ENCODE measurements at places on chromosomes 7 and 10.
A peak's percentile ranks its signal among the peaks of the same experiment; 100 is the strongest.

GRCh38 chr10:6036861-6037321 is 25.3 kb downstream of the IL2RA start:
- no peak for DNase-seq

GRCh38 chr10:107341281-107341680 is 176.8 kb upstream of the SORCS1 start:
- DNase-seq, result no peak

DNA sequence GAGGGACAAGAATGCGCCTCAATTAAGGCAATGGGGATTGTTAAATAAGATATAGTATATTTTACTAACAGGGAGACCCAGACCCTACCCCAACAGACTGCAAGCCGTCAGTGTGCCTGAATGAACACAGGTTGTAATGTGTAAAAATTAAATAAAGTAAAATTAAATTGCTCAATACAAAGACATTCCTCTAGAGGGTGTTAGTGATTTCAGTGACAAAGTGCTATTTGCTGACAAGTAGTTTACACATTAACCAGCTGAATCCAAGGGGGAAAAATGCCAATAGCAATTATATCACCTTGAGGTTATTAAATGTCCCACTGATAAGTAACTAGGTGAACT is 110.5 kb downstream of the EBF3 start:
- DNase-seq, result peak; percentile 11

DNA sequence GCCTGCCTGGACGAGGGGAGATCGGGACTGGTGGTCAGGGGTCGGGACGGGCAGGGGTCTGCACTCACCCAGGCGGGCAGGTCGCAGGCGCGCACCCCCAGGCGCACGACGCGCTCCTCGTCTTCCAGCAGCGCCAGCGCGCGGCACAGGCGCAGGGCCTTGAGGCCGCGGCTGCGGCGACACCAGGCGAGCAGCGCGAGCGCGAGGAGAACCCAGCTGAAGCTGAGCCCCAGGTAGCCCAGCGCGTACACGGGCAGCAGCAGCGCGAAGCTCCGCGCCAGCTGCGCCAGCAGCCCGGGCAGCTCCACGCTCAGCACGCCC is 328 bp downstream of the ESYT2 start:
- peak; percentile 77 for DNase-seq

- peak; percentile 75 for DNase-seq
These were observed 44.3 kb upstream of the PDCD4 start for GRCh38 chr10:110827410-110827809.

GRCh38 chr10:78921895-78922294 is 146.9 kb upstream of the ZMIZ1 start:
- no peak for DNase-seq

GRCh38 chr7:123199883-123200282 is at the start of gene SLC13A1:
TSS of gene SLC13A1 (minus strand) at chr7:123199969. CDS start at chr7:123199946, 23 bp downstream.
- no peak for DNase-seq

- no peak for DNase-seq
These were observed 203.1 kb downstream of the TPK1 start for GRCh38 chr7:144632724-144633123.

DNA sequence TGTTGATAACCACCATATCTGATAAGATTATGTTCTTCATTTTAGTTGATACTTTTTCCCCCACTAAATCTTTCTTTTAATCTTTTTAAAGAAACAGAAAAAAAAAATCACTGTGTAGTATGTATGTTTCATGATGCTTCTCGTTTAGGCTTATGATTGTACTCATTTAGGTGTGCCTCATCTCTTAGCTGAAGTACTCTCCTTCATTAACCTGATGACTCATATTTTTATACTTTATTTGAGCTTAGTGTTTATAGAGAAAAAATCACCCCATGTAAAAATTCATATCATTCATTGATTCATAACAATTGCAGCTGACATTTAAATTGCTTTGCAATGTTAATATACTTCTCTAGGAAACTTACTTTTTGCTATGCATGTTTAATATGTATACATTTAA is 158.9 kb downstream of the MLLT10 start:
- DNase-seq, result no peak

GRCh38 chr7:121620206-121620605 is 224.1 kb upstream of the FAM3C start:
- no peak for DNase-seq

GRCh38 chr10:115941361-115941771 is 331.6 kb downstream of the GFRA1 start:
- DNase-seq, result no peak

- DNase-seq, result no peak
These were observed 45.3 kb downstream of the DLD start for GRCh38 chr7:107936312-107936711.

DNA sequence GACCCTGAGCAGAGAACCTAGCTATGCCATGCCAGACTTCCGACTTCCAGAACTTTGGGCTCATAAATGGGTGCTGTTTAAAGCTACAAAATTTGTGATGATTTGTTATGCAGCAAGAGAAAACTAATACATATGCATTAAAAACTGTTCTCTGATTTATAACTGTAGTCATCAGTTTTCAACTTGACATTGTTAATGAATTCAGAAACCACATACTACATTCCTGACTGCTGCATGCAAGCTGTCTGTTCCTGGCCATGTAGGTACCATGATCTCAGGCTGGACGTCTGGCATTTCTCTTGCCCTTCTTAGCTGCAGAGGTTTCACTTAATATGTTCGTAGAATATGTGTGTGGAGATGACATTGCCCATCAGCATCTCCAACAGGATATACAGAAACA is 28.4 kb downstream of the MKX start:
- no peak for DNase-seq

- no peak for DNase-seq
These were observed 8.0 kb downstream of the HGF start for GRCh38 chr7:81761821-81762220.

DNA sequence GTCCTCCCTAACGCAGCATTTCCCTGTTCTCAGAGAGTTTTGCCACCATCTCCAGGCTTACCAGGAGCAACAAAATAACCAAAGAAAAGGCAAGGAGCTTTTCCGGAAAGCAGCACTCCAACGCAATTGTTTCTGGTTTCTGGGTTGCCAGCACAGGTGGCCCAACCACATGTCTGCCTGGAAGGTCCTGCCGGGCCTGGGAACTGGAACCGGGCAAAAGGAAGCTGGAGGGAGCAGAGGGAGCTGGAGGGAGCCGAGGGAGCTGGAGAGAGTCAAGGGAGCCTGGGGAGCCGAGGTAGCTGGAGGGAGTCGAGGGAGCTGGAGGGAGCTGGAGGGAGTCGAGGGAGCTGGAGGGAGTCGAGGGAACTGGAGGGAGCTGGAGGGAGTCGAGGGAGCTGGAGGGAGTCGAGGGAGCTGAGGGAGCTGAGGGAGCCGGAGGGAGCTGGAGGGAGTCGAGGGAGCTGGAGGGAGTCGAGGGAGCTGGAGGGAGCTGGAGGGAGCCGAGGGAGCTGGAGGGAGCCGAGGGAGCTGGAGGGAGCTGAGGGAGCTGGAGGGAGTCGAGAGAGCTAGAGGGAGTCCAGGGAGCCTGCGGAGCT is 54.6 kb downstream of the STK32C start:
- DNase-seq, result no peak

DNA sequence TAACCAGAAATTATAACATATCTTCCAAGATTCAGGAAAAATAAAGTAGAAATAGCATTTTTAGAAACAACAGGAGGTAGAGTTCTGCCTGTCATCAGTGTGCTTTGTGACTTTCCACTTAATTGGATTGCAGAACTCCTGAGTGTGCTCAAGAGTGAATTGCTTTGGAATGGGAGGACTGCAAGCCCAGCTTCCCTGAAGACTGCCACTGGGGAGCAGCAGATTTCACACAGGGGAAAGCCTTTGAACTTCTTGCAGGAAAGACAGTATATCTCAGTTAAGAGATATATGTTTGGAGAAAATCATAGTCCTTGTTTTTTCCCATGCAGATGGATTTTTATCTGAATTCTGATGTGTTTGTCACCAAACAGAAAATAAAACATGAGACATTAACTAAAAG is 124.5 kb downstream of the TMEM168 start:
- peak; percentile 18 for DNase-seq

GRCh38 chr7:33853361-33854062 is 51.8 kb upstream of the BMPER start:
- DNase-seq, result peak; percentile 97

DNA sequence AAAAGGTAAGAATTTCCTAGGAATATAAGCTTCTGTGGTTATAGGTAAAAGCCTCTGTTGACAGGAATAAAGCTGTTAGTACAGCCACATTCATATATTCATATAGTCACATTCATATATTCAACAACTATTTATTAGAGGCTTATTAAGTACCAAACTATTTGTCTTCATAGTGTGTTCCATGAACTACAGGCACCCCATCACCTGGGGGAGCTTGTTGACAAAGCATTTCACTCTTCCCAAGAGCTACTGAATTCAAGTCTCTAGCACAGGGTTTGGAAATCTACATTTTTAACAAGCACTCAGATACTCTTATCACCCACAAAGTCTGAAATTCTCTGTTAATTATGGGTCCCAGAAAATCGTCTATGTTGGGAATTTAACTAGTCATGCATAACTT is 110.6 kb downstream of the RNLS start:
- peak; percentile 22 for DNase-seq

DNA sequence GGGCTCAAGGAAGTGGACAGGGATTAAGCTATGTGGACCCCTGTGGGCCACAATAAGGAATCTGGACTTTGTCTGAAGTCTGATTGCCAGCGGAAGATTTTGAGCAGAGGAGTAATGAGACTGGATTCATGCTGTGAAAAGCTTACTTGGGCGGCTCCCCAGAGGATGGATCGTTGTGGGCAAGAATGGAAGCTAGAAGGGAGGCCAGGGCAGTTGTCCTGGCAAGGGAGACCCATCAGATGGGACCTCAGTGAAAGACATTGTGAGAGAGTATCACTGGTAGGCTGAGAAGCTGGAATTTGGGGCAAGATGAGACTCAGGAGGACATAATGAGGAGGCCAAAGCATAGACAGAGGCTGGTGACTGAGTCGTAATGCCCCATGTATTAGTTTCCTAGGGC is 15.6 kb downstream of the ABCC2 start:
- no peak for DNase-seq

GRCh38 chr10:115093286-115093775 is at the start of gene ATRNL1:
TSS of gene ATRNL1 (plus strand) at chr10:115093365. CDS start at chr10:115093751, 386 bp downstream.
- DNase-seq, result no peak

DNA sequence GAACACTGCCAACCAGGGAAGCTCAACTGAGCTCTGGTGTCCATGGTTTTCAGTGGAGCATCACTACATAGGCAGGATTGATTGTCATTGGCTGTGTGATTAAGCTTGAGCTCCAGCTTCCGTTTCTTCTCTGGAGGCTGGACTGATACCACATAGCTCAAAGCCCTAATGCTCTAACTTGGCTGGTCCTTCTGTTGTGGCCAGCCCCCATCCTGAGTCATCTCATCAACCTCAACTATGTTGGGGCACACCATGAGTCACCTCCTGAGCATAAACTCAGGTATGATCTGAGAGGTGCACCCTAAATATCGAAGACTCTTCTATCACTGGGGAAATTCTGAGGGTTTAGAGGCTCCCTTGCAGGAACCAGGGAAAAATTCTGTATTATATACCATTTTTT is 114.5 kb upstream of the INHBA start:
- DNase-seq, result peak; percentile 70

DNA sequence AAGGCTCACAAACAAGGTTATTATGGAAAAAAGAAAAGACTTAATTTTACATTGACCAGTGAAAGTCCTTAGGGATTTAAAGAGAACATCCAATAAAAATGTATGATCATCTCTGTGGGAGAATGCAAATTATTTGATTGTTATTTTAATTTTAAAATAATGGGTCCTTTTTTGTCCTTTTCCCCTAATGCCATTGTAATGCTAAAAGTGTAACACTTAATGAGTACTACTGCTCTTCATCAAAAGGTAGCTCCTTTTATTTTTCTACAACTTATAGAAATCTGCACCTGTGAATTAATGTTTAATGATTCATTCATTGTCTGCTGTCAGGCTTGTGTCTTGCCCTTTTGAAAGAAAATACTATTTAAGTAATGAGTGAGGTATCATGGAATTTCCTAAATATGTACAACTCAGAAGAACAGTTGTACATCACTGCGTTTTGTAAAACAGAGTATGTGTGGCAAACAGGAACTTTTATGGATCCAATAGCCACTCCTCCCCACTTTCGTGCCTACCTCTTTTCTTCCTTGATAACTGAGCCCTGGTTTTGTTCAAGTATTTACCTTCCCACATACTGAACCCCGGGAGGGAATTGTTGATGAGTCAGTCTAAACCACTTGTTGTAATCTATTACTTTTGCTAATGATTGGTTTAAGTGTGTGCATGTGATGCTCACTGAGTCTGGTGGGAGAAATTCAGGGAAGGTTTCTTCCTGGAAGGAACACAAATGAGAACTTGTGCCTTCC is 19.9 kb upstream of the TRUB1 start:
- DNase-seq, result peak; percentile 47

GRCh38 chr7:118511146-118511545 is 286.6 kb downstream of the ANKRD7 start:
- DNase-seq, result no peak

Measured in fibroblast of mammary gland (primary cell).